H1 (cell line): ENCODE measurements at places on chromosomes 4 and X. TPM values are rescaled to one million over a fixed set of nuclear protein-coding genes. Genes with fewer than 3 reads are reported as not detected.
A peak's percentile ranks its signal among the peaks of the same experiment; 100 is the strongest.

- no peaks in the 10 kb centered on the region for H3K4me1 ChIP-seq
- H3K27me3 ChIP-seq = no peaks in the 10 kb centered on the region
- H3K36me3 ChIP-seq = no peaks in the 10 kb centered on the region
- H3K27ac ChIP-seq = no peak overlapping the region
Measured at GRCh38 chr4:55781812-55782211, 37.8 kb upstream of the EXOC1L start.

- H3K27ac ChIP-seq = no peak overlapping the region
- no peak for DNase-seq
- no peak overlapping the region for H3K4me3 ChIP-seq
- H3K4me1 ChIP-seq = no peaks in the 10 kb centered on the region
Measured at GRCh38 chr4:76226418-76226817, 12.8 kb upstream of the SCARB2 start.

GRCh38 chr4:159764343-159764952 is 661.6 kb downstream of the RAPGEF2 start:
- H3K36me3 ChIP-seq = no peaks in the 10 kb centered on the region
- H3K27me3 ChIP-seq = no peaks in the 10 kb centered on the region
- H3K27ac ChIP-seq = no peak overlapping the region
- DNase-seq = peak; percentile 9
- no peak overlapping the region for H3K4me3 ChIP-seq

- H3K27me3 ChIP-seq = no peaks in the 10 kb centered on the region
- H3K4me1 ChIP-seq = no peaks in the 10 kb centered on the region
- no peaks in the 10 kb centered on the region for H3K36me3 ChIP-seq
- DNase-seq = no peak
- no peak overlapping the region for H3K4me3 ChIP-seq
Measured at GRCh38 chr4:111744847-111745246, 400.4 kb upstream of the FAM241A start.

DNA sequence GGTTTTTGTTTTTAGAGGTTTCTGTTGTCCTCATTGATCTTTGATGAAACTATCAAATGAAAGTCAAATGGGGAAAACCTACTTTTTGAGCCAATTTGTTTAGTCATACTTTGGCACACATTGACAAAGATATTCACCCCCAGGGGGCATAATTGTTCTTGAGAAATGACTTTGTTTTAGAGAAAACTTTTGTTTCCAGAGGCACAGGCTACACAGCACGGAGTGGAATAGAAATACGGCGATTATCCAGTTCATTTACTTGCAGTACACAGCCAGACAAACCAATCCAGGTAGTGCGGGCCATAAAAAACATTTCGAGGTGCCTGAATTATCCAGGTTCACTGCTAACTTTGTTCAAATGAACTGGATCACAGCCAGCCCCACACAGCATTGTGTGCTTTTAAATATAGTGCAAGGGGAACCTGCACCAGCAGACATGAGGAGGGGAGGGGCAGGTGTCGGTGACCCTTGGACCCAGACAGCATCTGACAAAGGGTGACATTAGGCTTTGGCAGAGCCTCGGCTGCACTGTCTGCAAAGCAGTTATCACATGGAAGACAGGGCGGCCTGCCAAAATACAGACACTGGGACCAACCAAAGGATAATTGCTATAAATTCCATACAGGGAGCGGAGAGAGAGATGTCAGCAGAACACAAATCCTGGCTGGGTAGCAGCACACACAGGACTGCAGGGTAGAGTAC is 179.6 kb upstream of the NOCT start:
- H3K4me3 ChIP-seq = no peak overlapping the region
- no peak for DNase-seq
- no peak overlapping the region for H3K27ac ChIP-seq
- H3K27me3 ChIP-seq = no peaks in the 10 kb centered on the region
- no peaks in the 10 kb centered on the region for H3K4me1 ChIP-seq

The GNRHR gene
- polyA plus RNA-seq = not detected in 2 replicates
